GOT3 (cell line): ENCODE measurements at places on chromosomes 6 and 20.

DNA sequence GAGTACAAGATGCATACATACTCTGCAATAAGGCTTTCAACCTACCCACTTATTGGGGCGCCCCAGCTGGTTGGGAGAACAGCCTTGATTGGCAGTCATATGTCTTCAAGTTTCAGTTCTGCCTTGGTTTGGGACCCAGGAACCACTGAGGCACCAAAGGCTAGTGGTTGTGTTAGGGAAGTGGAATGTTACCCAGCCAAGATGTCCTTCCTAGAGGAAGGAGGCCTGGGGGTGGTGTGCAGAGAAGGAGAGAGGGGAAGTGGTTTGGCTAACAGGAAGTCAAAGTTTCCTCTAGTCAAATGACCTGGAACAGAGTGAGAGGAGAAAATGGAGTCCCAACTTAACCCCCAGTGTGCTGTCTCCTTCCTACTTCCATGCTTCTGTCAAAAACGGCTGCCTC lies 59.4 kb downstream of the CD164 start:
- DNase-seq, result no peak

- peak; percentile 99 for DNase-seq
Measured at GRCh38 chr6:31827286-31828079, at the start of gene HSPA1B. Gene HSPA1B, plus strand, starts transcription at chr6:31827738. Its CDS starts 213 bp downstream, at chr6:31827951.

GRCh38 chr6:37653933-37654565 lies 43.6 kb downstream of the MDGA1 start:
- DNase-seq, result no peak

DNA sequence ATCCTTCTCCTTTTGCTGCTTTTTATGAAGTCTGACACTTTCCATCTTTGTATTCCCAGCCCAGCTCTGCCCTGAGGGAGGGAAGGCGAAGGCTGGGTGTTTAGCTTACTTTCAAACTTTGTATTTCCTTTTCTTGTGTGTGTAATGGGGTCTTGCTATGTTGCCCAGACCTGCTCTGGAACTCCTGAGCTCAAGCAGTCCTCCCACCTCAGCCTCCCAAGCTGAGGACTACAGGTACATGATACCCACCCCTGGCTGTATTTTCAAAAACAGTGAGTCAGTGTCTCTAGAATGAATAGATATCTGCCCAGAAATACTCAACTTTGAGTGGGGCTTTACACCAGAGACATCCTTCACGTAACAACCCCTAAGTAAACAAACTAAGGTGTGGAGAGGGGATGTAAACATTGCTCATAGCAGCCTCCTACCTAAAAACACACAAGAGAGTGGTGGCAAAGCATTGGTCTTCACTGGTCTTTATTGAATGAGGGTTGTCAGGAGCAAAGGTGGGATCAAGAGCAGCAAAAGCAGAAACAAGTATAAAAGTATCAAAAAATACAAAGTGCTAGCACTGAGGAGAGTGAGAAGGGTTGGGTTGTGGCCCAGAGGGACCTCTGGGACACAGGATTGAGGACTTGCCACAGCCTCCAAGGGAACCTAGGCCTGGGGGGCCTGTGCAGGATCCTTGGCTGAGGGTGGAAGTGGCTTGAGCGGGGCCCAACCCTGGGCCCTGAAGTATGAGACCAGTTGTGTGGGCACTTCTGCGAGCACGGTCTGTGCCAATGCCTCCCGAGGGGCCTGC lies 10.2 kb downstream of the SPAG4 start:
- DNase-seq, result no peak

- DNase-seq, result no peak
Measured at GRCh38 chr6:108902382-108902792, 54.2 kb downstream of the ARMC2 start.
